ENCODE measurements at places on chromosomes 3 and 15.

DNA sequence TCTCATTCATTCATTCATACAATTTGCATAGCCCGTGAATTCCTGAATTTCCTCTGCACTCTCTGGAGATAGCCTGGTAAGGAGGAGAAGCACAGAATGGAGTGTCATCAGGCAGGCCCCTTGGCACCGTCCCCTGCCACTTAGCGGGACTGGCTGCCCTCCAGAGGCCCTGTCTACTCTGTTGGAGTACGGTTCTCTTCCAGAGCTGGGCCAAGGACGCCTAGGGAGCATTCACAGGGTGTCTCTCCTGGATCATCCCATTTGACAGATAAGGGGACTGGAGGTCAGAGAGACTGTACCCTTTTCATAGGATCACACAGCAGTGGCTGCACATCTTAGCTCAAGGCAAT lies 48.0 kb downstream of the PTH1R start:
- DNase-seq: no peak

DNA sequence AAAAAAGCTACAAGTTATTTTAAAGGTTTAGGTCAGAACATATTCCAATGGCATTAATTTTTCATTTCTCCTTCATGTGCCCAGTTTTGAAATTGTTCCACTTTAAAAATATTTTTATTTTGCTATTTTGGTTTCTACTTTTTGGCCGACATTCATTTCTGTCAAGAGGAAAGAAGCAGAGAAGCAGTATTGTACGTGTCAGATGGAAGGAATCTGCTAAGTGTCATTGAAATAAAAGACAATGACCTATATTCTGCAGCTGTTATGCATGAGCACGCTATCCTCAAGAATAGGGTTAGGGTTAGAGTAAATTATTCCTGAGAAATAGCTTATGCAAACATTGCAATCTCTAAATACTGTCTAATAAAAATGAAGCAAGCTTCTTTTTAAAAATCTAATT lies 941.7 kb downstream of the TUSC7 start:
- no peak for DNase-seq

DNA sequence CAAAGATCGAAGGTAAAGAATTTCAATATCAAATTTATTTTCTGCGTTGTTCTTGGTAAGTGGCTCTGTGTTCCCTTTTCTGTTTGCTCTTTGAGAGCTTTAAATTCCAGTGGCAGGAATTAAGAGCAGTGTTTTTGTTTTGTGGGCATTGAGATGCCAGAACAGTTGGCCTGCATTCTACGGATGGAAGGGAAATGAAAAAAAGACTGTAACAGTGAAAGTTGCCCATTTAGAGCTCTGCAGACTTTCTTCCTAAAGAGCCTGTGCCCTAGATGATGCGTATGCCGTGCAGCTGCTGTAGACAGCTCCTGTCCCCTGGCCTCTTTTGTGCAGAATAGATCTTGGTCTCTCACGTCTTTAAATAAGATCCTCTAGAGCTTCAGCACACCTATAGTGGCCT lies 58.8 kb downstream of the KAT2B start:
- DNase-seq: no peak

DNA sequence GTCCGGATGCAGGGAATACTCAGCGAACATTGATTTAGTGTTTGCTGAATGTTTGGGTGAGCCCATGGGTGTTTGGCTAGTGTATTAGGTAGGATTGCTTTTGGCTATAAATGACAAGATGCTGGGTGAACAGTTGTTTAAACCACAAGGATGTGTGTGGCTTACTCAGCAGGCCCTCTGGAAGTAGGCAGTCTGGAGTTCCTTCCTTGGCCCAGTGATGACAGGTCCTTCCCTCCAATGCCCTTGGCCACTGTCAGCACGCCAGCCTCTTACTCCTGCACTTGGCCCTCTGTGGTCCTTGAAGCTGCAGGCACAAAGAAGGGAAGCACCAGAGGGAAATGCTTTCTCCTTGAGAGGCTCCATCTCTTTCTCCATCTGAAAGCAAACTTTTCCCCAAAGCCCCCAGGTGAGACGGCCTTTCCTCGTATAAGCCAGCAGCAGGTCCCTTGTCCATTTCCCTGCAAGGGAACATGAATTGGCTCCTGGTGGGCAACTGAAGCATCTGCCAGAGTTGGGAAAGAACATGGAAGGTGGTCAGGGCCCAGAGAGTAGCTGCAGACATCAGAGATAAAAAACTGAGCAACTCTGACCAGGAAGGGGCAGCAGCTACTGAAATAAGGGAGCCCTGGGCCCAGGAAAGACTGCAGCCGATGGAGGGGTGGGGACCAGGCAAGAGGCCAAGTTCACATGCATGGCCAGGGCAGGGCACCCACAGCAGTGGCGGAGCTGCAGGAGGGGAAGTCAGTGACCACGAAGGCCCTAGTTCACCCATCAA lies 105.0 kb downstream of the TPRA1 start:
- DNase-seq: no peak

GRCh38 chr3:11603628-11604027 lies 40.1 kb downstream of the VGLL4 start:
- no peak for DNase-seq

GRCh38 chr3:88595026-88595425 lies 445.3 kb downstream of the C3orf38 start:
- DNase-seq: no peak

DNA sequence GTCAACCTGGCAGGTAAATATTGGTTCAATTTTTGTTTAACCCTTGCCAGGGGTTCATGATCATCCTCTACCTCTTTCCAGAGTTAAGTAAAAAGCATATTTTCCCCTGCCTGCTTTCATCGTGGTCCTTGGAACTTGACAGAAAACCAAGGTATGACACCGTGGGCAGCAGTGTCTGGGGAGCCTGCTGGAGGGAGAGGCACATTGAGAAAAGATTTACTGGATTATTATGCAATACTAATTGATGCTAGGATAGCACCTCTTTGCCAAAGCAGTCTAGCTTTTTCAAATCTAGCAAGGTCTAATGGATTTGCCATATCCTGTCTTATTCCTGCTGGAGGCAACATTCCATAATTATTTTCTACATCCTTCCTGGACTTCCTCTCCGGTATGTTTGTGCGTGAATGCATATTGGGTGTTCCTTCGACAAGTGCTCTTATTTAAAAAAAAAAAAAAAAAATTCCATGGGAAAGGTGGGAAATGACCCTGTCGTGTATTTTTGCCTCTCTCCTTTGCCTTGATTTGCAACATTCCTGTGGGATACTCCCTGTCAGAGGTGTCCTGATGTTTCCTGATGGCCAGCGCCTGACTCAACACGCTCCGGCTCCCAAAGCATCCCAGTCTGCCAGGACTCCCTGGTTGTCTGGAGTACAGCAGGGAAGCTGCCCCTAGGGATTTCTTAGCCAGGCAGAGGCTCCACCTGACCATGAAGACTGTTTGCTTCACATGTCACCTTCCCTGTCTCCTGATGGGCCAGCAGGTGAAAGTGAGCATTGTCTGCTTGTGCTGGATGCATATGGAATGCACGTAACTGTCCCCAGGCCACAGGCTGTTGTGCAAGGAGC lies 6.3 kb downstream of the BHLHE40 start:
- DNase-seq: peak; percentile 50

DNA sequence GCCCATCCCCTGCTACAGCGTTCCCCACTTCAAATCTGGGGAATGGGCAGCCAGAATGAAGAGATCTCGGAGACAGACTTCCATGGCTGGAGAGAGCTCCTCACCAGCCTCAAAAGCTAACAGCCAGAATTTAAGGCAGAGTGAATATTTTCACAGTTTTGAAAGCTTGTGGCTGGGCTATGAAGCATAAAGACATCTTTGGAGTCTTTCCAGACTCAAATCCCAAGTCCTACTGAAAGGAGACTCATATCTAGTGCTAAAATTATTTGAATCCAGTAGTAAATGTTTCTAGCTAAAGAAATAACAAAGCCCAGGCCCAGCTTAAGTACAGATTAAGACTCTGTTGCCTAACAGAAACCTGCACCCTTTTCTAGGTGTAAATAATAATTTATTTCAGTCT lies 628.4 kb upstream of the ALCAM start:
- DNase-seq: no peak

DNA sequence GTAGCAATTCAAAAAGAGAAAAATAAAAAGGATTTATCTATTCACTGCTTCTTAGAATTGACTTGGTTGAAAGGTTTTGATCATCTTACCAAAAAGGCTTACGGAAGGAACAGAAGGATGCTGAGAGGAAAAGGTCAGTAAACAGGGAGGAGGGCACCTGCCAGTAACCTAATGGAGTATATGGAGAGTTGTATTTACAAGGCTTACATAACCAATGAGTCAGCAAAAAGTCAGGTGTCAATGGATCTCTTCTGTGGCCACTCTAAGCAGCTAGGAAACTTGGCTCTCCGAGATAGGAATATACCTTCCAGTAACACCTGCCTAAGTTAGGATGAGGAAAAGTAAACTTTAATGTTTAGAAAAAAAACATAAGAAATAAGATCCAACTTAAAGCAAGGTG lies 80.5 kb upstream of the PLXND1 start:
- DNase-seq: no peak

- DNase-seq: no peak
Measured at GRCh38 chr15:67521783-67522568, 1.0 kb downstream of the C15orf61 start.

DNA sequence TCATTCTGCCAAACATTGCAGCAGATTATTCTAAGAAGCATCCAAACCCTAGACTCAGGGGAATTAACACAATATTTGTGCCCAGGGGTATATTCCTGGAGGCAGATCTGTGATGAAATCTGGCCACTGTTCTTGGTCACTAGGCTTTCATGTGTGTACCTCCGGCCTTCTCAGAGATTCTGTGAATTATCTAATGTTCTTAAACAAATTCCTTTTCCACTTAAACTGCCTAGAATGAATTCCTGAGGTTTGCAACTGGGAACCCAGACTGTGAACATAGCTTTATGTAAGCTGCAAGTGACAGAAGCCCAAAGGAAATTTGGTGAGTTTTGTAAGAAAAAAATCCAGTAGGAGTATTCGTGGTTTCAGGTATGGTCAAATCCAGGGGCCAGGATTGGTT lies 20.7 kb upstream of the CTNNB1 start:
- DNase-seq: no peak

DNA sequence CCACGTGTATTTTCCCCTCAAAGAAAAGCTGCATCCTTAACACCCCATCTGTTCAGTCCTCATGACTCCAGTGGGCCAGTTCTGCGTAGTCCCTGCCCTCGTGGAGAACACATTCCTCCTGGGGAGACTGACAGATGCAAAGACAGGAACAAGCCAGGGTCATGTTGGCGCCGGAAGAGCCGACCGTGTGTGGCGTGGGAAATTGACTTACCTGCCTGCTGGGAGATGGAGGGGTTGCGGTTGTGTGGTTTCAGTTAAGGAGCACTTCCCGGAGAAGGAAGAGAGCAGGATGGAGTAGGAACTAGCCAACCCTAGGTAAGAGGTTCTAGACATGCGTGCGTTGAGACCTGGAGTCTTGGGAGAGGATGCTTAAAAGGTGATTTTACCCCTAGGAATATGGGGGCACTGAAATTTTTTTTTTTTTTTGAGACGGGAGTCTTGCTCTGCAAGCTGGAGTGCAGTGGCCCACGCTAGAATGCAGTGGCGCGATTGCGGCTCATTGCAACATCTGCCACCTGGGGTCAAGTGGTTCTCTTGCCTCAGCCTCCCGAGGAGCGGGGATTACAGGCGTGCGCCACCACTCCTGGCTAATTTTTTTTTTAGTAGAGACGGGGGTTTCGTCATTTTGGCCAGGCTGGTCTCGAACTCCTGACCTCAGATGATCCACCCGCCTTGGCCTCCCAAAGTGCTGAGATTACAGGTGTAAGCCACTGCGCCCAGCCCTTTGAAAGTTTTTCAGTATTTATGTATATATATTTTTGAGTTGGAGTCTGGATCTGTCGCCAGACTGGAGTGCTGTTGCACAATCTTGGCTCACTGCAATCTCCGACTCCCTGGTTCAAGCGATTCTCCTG lies 1.4 kb downstream of the VHL start:
- no peak for DNase-seq

GRCh38 chr15:44207643-44208042 lies 12.6 kb upstream of the FRMD5 start:
- no peak for DNase-seq

- DNase-seq: no peak
Measured at GRCh38 chr3:31009881-31010280, 115.4 kb upstream of the GADL1 start.

DNA sequence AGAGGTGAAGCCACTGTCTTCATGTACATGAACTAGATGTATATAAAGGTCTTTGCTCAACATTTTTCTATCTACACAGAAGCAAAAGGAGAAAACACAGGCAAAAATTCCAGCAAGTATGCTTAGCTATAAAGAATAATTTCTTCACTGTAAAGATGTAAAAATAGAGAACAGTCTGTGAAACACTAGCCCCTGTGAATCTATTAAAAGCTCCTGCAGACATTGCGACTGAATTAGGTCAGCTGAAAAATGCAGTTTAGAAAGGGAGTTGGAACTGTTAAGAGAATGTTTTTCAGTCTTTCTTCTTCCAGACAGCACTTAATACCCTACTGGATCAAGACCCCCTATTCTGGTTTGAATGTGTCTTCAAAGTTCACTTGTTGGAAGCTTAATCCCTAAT lies 291.5 kb downstream of the KBTBD8 start:
- no peak for DNase-seq

GRCh38 chr15:39417366-39418134 lies 163.3 kb upstream of the THBS1 start:
- no peak for DNase-seq

GRCh38 chr15:69096626-69097025 lies 63.8 kb upstream of the GLCE start:
- no peak for DNase-seq

- no peak for DNase-seq
Measured at GRCh38 chr3:183545708-183546107, 9.8 kb downstream of the KLHL6 start.

DNA sequence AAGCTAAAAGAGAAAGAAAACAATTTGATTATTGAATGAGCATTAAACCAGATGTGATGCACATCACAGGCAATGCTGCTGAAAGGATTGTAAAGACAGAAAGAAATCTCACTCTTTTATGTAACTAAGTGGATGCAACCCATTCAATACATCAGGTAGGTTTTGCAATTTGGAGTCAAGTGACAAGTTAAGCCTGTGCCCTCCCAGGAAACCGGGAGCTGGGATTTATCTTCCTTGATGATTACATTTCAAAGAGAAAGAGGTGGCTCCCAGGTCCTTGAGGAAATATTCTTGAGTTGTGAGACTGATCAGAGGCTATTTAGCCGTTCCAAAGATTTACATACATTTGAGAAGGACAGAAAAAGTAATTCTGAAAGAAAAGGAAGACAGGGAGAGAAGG lies 219.0 kb upstream of the PROK2 start:
- no peak for DNase-seq

DNA sequence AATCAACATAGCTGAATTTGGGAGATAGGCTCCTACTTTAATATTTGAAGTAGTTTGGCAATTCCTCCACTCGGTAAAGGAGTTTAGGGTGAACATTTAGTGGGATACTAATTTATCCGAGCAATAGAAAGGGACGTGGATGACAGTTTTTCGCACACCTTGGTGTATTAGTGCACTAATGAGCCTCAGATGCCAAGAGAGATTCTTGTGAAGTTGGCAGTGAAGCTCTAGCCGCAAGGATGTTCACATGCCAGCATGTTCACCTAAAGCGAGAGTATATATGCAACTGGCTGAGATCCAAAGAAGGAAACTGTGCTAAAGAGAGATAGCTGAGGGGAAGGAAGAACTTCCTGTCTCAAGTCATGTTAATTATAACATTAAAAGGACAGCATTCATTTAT lies 58.5 kb downstream of the TGFBR2 start:
- no peak for DNase-seq

GRCh38 chr3:187293516-187294430 lies 2.2 kb upstream of the MASP1 start:
- DNase-seq: no peak
